ENCODE measurements at places on chromosomes 2 and 18.

DNA sequence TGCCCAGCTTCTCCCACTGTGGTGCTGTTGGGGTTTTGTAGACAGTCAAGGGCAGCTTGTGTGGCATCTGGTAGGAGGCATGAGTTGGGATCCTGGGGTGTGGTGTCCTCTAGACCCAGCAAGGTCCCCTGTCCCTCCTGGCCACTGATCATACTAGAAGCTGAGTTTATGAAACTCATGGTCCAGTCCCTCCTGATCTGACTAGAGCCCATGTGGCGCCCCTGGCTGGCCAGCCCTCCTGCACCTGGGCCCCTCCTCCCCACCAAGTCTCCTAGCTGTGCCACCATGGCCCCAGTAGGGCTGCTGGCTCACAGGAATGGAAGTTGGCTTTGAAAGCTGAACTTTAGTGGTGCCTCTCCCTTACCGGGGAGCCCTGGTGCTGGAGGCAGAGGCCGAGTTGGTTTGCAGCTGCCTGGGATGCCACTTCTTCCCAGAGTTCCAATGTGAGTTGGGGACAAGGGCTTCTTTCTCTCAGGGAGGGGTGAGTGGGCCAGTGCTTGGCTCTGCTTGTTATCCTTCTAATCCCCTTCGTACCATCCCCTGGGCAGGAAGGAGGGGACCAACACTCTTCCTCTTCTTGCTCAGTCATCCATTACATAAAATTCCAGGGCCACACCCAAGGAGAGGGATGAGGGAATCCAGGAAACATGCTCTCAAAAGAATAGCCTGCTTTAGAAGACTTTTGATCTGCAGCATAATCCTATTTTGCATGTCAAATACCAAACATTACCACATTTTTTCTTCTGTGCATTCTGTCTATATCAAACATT, 37.5 kb upstream of the HAAO start:
- no peak for DNase-seq

GRCh38 chr2:166494140-166494624, at the start of gene SCN7A:
SCN7A (minus strand) TSS chr2:166494249; CDS start chr2:166477696, 16,553 bp downstream.
- DNase-seq = no peak

DNA sequence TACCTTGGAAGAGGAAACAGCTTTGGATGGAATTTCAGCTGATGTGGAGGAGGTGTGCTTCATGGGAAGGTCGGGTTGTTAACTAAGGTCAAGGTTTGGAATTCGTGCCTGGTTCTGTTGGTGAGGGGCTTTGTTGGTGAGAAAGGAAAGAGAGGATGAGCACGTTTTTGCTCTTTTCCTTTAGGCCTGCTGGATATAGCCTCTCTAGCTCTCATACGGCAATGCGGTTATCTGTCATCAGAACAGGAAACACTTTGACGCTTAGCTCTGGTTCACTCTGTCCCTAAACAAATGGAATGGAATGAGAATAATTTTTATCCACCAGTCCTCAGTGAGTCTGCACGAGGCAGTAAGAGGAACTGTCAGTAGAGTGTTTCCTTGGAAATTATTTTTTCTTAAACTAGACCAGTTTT, 169.7 kb upstream of the NOSTRIN start:
- no peak for DNase-seq

DNA sequence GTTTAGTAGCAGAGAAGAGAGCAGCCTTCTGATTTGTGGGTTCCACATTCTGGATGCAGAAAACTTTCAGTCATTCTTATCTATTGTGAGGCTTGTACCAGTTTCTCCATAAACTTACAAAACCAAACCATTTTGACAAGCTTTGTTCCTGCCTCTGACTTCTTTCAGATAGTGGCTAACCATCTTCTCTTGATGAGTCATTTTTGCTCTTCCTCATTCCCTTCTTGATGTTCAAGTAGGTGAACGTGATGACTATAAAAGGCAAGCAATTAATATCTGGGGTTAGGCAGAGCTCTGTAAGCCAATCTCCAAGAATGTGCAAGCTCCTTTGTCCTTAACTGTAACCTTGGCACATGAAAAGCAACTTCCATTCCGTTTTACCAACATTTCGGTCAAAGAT, 2083.1 kb upstream of the PIK3C3 start:
- DNase-seq = no peak

- no peak for DNase-seq
Measured at GRCh38 chr18:31711365-31712172, 27.2 kb upstream of the B4GALT6 start.
